ENCODE measurements at places on chromosomes 11 and 22.

GRCh38 chr11:112173152-112173551 lies 2.2 kb upstream of the BCO2 start:
- H3K4me1 ChIP-seq, result no peaks in the 10 kb centered on the region
- H3K27ac ChIP-seq, result no peak overlapping the region
- no peaks in the 10 kb centered on the region for H3K27me3 ChIP-seq
- H3K36me3 ChIP-seq, result no peaks in the 10 kb centered on the region

DNA sequence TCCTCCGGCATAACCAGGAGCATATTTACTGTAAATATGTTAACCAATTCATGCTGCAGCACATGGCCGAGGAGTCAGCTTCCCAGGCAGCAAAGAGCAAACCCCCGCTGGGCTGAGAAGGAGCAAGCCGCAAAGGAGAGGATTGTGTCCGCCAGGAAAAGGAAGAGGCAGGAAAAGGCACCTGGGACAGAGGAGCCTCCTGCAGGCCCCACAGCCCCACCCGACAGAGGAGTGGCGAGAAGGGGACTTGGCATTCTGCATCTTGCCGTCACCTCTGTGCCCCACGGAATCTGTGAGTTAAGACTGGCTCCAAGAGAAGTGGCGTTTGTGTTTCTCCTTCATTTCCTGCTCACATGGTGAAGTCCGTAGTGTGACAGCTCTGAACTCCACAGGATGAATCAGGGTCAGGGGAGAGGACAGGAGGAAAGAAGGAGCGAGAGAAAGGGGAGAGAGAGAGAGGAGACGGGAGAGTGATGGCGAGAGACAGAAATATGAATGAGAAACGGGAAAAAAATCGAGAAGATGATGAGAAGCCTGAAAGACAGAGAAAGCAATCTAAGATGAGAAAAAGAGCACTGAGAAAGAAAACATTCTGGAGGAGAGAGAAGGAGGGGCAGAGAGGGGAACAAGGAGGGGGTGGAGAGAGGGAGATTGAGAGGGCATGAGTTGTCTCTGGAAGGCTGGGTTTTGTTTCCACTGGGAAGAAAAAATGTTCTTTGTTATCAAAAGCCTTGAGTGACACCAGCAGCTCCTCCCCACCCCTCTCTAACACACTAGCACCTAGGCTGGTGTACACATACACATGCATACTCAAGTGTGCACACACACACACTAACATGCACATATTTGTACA lies 489.6 kb downstream of the MN1 start:
- no peak overlapping the region for H3K4me3 ChIP-seq
- H3K36me3 ChIP-seq, result no peaks in the 10 kb centered on the region
- no peak for DNase-seq
- H3K4me1 ChIP-seq, result no peaks in the 10 kb centered on the region

GRCh38 chr11:77217156-77217555 lies 84.3 kb downstream of the GDPD4 start:
- no peak overlapping the region for H3K4me3 ChIP-seq
- H3K27ac ChIP-seq, result no peak overlapping the region
- H3K27me3 ChIP-seq, result no peaks in the 10 kb centered on the region
- no peaks in the 10 kb centered on the region for H3K36me3 ChIP-seq

DNA sequence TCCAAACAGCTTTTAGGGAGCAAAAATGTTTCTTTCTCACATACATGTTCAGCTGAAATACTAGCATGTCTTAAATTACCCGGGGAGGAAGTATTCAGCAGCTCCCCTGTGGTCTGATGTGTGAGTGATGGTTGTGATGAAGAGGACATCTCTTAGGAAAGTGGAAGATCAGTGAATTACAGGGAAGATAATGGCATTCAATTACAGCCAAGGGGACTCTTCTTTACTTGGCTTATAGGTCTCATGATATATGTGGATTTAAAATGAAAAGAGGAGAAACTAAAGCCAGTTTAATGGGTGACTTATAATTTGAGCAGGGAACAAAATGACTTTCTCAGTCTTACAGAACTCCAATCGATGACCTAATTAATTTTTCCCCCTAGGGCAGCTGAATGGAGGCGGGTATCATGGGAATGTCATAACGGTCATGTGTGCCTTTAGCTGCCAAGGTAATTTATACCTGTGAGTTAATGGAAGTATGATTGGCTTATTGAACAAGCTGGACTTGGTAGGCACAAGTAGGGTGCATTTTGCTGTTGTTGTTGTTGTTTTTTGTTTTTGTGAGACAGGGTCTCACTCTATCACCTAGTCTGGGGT lies 198.8 kb downstream of the HIPK3 start:
- no peak overlapping the region for H3K27ac ChIP-seq
- H3K36me3 ChIP-seq, result no peaks in the 10 kb centered on the region
- H3K27me3 ChIP-seq, result no peaks in the 10 kb centered on the region

DNA sequence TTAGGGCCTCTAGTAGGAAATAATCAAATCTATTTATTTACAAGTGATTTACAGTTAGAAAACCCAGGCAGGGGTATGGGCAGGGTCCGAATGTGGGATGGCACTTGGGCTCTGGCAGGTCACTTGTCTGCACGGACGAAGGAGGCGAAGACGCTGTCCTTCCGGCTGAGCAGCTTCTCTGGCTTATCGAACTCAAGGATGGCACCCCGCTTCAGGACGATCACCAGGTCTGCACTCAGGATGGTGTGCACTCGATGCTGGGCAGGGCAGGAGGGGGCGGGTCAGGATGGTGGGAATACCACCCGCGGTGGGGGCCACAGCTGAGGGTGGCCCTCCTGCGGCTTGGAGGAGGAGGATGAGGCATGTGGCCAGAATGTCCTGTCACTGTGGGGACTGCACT lies 4.4 kb upstream of the KCNJ11 start:
- DNase-seq, result no peak
- no peak overlapping the region for H3K4me3 ChIP-seq
- H3K36me3 ChIP-seq, result no peaks in the 10 kb centered on the region

DNA sequence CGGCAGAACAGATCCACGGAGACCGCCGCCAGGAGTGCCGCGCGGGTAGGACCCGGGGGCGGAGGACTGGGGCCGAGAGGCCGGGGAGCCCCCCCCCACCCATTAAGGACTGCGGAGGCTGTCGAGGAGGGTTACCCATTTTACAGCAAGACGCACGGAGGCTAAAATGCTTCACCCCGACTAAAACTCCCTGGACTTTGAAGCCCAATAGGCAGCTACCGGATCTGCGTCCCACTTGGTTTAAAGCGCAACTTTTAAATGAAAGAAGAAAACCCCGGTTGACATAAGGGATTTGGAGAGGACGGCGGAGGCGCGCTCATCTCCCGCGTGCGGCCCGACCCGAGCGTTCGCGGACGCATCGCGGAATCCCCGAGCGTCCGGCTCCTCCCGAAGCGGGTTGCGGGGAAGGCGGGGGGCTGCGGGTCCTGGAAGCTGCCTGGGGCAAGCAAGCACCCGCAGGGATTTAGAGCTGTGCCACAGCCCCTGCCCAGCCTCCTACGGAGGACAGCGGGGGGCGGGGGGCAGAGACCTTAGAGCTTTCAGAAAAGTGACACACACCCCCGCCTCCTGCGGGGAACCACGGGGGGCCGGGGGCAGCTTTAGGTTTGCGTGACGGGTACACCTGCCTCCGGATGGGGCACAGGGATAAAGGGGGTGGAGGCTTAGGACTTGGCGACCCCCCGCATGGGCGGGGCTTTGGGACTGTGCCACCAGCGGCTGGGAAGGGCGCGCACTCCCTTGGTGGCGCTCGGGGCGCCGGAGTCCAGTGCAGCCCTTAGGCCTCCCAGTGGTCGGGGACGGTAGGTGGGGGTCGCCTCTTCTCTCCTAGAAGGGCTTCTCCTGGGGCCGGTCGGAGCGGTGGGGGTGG lies 760 bp upstream of the CELSR1 start:
- no peak overlapping the region for H3K27ac ChIP-seq
- H3K4me1 ChIP-seq, result peaks cover 8% of the 10 kb centered on the region
- H3K36me3 ChIP-seq, result no peaks in the 10 kb centered on the region
- no peak for DNase-seq
- peak overlapping the region; percentile 25 for H3K4me3 ChIP-seq

DNA sequence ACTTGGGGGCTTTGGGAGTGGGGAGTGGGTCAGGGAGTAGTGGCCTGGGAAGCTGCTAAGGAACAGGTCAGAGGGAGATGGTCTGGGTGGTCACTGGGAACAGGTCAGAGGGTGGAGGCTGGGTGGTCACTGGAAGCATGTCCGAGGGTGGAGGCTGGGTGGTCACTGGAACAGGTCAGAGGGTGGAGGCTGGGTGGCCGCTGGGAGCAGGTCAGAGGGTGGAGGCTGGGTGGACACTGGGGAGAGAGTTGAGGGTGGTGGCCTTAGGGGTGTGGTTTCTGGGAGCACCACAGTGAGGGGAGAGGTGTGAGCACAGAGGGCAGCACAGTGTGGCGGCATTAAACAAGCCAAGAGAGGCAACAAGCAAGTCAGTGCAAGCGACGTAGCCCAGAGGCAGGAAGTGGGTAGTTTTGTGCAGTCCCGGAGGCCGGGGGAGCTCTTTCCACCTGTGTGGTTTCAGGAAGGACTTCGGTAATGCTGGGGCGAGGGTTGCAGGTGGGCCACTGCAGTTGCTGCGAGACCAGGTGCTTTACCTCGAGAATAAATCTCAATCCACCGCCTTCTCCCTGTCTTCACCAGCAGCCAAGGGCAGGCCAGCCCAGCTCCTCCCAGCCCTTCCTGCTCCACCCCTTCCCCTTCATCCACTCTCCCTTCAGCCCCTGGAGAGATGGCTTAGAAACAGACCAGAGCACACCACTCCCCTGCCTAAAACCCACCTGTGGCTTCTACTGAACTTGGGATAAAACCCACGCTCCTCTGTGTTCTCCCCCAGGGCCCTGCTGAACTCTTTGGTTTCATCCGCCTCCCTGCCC lies 3.2 kb upstream of the CACNA1I start:
- H3K4me3 ChIP-seq, result no peak overlapping the region
- H3K27ac ChIP-seq, result no peak overlapping the region
- H3K27me3 ChIP-seq, result no peaks in the 10 kb centered on the region
- peak; percentile 9 for DNase-seq
- H3K4me1 ChIP-seq, result peaks cover 9% of the 10 kb centered on the region
- no peaks in the 10 kb centered on the region for H3K36me3 ChIP-seq

- DNase-seq, result no peak
- no peaks in the 10 kb centered on the region for H3K4me1 ChIP-seq
- H3K4me3 ChIP-seq, result no peak overlapping the region
- H3K27ac ChIP-seq, result no peak overlapping the region
Observed at GRCh38 chr22:24482575-24482974, 12.6 kb upstream of the UPB1 start.

DNA sequence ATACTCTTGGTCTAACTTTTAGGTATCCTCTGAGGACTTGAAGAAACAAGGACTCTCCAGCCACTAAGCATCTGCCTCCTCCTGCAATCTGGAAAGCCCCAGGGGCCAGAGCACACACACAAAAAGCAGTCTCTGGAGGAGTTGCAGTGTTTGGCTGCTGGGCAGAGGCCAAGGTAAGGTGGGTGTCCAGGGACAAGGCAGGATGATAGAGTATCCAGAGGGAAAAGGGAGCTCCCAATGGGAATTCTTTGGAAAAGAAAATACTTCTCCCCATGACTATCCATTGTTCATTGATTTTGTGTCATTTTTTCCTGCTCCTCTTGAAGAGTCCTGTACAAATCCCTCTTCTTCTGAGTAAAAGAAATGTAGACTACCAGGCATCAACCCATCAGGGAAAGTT lies at the start of gene OR52I2:
OR52I2 (plus strand) TSS at position 301 of the 400 bp plus-strand sequence.
- H3K4me1 ChIP-seq, result no peaks in the 10 kb centered on the region
- no peak for DNase-seq
- no peaks in the 10 kb centered on the region for H3K27me3 ChIP-seq
- no peak within 1 kb of the TSS for H3K4me3 ChIP-seq

GRCh38 chr22:24171822-24172221 lies 9.5 kb upstream of the SUSD2 start:
- no peak overlapping the region for H3K27ac ChIP-seq
- no peaks in the 10 kb centered on the region for H3K27me3 ChIP-seq
- H3K4me1 ChIP-seq, result no peaks in the 10 kb centered on the region
- H3K4me3 ChIP-seq, result no peak overlapping the region
- no peak for DNase-seq

DNA sequence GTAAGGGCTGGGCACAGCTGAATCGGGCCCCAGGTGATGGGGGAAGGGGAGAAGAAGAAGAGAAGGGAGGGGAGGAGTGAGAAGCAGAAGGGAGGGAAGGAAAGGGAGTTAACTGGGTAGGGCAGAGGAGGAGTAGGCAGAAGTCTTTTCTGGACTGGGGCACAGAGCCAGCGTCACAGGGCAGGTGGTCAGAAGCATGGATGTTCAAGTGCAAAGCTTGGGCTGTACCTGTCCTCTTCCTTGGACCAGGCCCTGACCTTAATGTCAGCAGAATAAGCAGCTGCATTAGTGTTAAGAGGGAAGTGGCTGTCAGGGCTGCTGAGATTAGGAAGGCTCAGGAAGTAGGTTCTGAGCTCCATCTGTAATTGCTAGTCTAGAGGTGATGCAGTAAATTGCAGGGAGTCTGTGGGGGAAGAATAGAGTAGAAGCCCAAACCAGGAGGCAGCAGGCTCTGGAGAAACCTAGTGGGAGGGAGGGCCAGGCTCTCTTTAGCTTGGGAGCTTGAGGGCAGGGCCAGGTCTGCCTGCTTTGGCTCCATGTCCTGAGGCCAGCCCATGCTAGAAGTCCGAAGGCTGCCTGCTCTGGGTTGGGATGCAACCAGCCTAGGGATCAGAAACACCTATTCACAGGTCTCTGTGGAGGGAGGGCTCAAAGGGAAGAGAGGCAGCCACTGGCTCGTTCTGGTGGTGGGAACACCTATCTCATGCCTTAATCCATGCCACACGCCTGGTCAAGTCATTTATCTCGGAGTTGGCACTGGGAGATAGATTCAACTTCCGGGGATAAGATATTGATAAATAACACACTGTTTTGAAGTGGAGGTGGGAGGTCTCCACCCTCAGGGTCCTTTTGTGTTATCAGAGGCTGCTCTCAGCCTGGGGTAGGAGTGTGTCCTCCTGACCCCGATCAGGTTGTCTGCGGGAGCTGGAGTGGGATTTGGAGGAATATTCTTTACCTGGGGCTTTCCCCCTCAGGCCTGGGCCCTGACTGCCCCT lies 1.7 kb upstream of the UCP3 start:
- H3K27ac ChIP-seq, result peak overlapping the region; percentile 80
- H3K27me3 ChIP-seq, result no peaks in the 10 kb centered on the region
- peaks cover 95% of the 10 kb centered on the region for H3K4me1 ChIP-seq
- H3K4me3 ChIP-seq, result no peak overlapping the region
- DNase-seq, result no peak

GRCh38 chr11:132549561-132549960 lies 982.7 kb downstream of the OPCML start:
- no peak overlapping the region for H3K4me3 ChIP-seq
- no peak overlapping the region for H3K27ac ChIP-seq
- H3K36me3 ChIP-seq, result no peaks in the 10 kb centered on the region

GRCh38 chr22:43893266-43893665 lies 1.5 kb upstream of the PNPLA5 start:
- DNase-seq, result no peak
- H3K36me3 ChIP-seq, result no peaks in the 10 kb centered on the region
- peaks cover 14% of the 10 kb centered on the region for H3K27me3 ChIP-seq
- H3K4me1 ChIP-seq, result no peaks in the 10 kb centered on the region
- H3K4me3 ChIP-seq, result no peak overlapping the region

GRCh38 chr22:33811686-33812085 lies 108.6 kb downstream of the LARGE1 start:
- no peak for DNase-seq
- no peaks in the 10 kb centered on the region for H3K4me1 ChIP-seq
- no peak overlapping the region for H3K27ac ChIP-seq

- no peaks in the 10 kb centered on the region for H3K36me3 ChIP-seq
- no peak for DNase-seq
- H3K27ac ChIP-seq, result no peak overlapping the region
- no peaks in the 10 kb centered on the region for H3K4me1 ChIP-seq
Observed at GRCh38 chr11:8070417-8071115, 10.4 kb upstream of the TUB start.

All from effector memory CD4-positive, alpha-beta T cell (primary cell).